Stimulated activated CD4-positive, alpha-beta T cell treated with anti-CD3 and anti-CD28 coated beads, Interleukin-2, amount 100 ng/mL, for 48 hours (primary cell): ENCODE measurements at places on chromosomes 5 and 9.

DNA sequence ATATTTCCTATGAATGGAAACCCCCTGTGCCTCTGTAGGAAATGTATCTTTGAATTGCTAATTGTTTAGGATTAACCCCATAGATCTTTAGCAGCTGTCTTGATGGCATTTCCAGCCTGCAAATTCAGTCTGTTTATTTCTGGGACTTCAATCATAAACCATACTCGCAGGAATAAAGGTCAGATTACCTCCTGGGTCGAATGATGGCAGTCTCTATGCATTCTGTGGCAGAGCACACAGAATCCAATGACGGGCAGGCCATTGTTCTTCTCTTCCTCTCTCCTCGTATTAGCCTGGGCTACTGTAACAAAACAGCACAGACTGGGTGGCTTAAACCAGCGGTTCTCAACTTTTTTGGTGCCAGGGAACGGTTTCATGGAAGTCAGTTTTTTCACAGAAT, 199.9 kb downstream of the PCSK5 start:
- DNase-seq = no peak

DNA sequence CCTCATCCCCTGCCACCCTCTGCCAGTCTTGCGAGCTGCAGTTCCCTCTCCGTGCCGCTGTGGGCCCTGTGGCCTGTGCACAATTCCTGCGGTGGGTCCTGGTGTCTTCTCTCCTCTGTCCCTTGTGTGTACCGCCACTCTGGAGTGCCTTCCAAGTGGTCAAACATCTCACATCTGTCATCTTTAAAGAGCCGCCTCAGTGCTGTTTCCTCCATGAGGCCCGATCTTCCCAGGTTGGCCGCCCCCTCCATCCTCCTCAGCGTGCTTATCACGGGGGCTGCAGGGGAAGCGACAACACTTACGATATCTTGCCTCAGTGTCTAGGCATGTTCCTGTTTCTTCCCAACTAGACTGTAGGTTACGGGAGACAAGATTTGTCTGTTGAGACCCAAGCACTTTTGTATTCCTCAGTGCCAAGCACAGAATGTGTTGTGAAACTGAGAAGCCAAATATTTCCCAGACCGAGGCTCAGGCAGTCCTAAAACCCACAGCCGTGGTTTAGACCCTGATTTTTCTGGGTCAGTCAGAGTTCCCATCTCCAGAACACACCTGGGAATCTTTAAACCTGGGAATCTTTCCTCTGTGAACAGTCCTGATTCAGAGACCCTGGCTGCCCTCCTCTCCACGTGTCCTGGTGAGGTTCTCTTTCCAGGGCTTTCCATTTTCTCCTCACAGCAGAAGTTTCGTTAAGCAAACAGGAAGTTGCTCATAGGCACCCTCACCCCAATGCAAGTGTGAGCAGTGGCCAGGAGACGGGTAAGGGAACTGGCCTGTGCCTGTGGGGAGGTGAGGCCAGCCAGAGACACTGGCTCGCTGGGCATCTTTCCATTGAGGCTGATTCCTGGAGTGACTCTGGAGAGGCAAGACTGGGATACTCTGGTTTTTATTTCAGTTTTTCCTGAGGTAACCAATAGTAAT, 28.8 kb downstream of the SLC46A2 start:
- no peak for DNase-seq

- DNase-seq = no peak
Observed at GRCh38 chr5:59180515-59180914, 597.6 kb downstream of the RAB3C start.

GRCh38 chr5:128494516-128494915, 43.5 kb downstream of the FBN2 start:
- DNase-seq = no peak

GRCh38 chr5:177429248-177430040, 3.0 kb downstream of the GRK6 start:
- DNase-seq = peak; percentile 80

- no peak for DNase-seq
Observed at GRCh38 chr5:57407391-57407790, 75.2 kb downstream of the ACTBL2 start.

DNA sequence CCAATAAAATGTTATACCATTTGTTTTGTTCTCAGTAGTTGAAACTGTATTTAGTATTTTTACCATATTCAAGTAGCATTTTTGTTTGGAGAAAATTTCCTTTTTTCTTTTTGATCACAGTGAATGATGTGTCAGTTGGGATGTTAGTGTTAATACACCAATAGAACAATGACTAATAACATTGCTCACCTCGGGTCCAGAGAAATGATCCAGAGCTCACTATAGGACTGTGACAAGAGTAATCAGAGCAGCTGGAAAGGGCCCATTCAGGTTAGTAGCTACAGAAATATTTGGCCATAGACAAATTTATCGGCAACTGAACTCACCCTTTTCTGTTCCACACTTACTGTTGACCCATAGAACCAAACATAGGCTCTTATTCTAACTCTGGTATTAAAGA, 989.2 kb downstream of the TLE4 start:
- DNase-seq = no peak

- DNase-seq = no peak
Observed at GRCh38 chr5:36734422-36734821, 128.0 kb downstream of the SLC1A3 start.

- DNase-seq = no peak
Observed at GRCh38 chr9:130927995-130928900, 10.8 kb downstream of the FIBCD1 start.

GRCh38 chr5:17910318-17910717, 276.1 kb downstream of the TAF11L14 start:
- no peak for DNase-seq
